ENCODE measurements at places on chromosomes 5 and 9.

DNA sequence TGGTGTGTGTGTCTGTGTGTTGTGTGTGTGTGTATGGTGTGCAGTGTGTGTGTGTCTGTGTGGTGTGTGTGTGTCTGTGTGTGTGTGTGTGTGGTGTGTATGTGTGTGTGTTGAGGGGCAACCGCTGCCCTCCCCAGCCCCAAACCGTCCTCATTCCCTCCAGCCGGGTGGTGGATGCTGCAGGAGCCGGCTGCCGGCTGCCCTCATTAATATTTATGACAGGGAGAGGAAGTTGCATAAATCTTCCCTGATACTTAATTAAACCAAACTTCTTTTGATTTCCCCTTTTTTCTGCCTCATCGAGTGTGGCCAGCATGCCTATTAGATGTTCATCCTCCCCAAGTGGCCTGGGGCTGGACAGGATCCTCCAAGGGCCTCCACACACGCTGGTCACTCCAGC, 121.4 kb upstream of the MVB12B start:
- no peak for DNase-seq

DNA sequence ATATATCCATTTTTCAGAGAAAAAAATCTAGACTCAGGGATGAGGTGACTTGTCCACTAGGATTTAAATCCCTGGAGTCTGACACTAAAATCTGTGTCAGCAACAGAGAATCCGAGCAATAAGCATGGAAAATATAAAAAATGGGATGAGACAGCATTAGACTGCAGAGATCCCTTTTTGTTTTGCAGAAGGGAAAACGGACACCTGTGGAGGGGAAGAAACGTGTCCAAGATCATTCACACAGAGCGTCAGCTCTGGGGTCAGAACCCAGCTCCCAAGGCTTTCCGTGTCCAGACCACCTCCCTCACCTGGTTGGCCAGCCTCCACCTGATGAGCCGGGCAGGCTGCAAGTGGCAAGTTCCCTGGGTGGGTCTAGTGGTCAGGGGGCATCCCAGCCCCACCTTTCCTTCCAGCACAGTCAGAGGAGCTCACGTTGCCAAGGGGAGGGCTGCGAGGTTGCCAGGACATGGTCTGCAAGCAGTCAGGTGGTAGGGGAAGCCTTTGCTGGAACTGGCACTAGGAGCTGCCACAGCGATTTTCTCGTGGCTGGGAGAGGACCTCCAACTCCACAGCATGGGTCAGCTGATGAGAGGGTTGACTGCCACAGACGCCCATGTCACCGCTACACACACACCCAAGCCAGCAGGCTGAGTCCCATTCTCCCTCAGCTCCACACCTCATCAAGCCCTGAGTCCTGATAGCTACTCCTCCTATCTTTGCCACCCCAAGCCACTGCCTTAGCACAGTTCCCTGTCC, 65.9 kb upstream of the CPLX2 start:
- DNase-seq = no peak

DNA sequence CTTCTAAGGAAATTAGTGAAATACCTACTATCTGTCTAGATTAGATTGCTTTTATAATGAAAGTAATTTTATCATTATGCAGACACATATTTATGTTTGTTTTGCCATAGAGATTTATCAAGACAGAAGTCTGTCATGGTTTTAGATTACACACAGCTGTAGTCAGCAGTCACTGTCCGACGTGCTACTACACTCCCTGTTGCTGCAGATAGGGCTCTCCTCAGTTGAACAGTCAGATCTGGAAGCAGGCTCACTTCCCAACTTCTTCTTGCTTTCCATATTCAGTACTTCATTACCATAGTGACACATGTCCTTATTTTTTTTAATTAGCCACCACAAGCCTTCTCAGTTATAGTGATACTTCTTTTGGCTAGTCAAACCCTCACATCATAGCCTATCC, 329.9 kb upstream of the ITGA1 start:
- no peak for DNase-seq

- no peak for DNase-seq
Measured at GRCh38 chr5:80569086-80569960, 757 bp downstream of the ANKRD34B start.

GRCh38 chr9:93255494-93255867, 71.5 kb downstream of the WNK2 start:
- DNase-seq = no peak

- DNase-seq = no peak
Measured at GRCh38 chr5:5146530-5147160, 6.5 kb downstream of the ADAMTS16 start.

DNA sequence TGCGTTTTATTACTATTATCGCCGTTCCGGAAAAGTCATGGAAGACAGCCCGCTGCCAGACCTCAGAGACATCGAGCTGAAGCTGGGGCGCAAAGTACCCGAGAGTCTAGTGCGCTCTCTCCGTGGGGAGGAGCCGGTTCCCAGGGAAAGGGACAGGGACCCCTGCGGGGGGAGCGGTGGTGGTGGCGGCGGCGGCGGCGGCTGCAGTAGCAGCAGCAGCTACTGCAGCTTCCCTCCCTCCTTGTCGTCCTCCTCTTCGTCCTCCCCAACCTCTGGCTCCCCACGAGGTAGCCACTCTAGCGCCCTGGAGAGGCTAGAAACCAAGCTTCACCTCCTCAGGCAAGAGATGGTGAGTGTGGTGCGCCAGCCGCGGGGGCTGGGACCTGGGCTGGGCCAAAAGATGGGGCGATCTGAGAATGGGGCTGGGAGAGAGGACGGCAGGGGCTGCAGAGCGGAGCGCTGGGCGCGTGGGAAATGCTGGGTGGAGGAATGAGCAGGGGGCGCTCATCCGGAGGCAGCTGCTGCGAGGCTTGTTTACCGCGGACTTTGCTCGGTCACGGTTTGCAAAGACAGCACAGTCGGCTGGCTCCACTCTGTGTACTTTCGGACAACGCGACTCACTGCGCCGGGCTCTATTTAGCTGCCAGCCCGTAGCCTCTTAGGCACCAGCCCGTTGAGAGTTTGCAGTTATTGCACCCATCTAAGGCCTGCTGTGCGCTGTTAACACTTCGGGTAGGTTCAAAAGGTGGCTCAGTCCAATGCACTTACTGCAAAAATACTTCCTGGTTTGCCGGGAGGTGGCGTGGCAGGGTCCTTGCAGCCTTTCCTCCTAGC, 1.1 kb downstream of the LURAP1L start:
- DNase-seq = no peak

DNA sequence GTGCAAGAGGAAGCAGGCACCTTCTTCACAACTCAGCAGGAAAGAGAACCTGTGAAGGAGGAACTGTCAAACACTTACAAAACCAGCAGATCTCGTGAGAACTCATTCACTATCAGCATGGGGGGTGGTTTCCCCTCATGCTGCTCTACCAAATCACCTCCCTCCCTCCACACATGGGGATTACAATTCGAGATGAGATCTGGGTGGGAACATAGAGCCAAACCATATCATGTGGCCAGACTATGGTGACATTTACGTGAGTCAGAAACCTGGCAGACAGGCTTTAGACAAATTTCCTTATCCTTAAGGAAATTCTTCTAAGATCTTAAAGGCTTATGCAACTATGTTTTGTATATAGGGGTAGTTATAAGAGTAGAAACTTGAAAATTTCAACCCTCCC, 8.7 kb upstream of the AOPEP start:
- DNase-seq = no peak

- no peak for DNase-seq
Measured at GRCh38 chr9:134265078-134265477, 61.2 kb upstream of the RXRA start.

Data from esophagus squamous epithelium (tissue), 5 donors.